Type B pancreatic cell (in vitro differentiated cells): ENCODE measurements at places on chromosomes 3 and 15. TPM values are rescaled to one million over a fixed set of nuclear protein-coding genes. Genes with fewer than 3 reads are reported as not detected.

Gene RPP14
- total RNA-seq = 22.1 and 23.3 TPM in 2 replicates

GRCh38 chr3:69605867-69606266, 133.4 kb upstream of the MITF start:
- no peaks in the 10 kb centered on the region for H3K4me1 ChIP-seq
- no peak overlapping the region for H3K27ac ChIP-seq
- H3K36me3 ChIP-seq = no peaks in the 10 kb centered on the region
- DNase-seq = no peak
- peaks cover 7% of the 10 kb centered on the region for H3K27me3 ChIP-seq

DNA sequence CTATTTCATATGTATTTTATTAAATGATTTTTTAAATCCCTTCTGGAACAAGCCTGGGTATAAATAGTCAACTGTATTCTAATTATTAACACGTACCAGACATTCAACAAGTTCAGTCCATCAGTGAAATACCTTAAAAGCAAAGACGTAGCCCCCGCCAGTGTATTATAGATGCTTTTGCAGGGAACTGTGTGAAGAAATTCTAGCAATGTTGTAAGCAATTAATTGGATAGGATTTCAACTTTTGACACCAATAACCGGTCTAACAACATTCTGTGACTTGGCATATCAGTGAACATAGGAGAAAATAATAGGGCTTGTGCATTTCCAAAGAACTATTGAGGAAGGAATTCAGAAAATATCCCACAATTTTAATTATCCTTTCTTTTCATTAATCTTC, 67.2 kb upstream of the TGFBR2 start:
- H3K27me3 ChIP-seq = no peaks in the 10 kb centered on the region
- no peak overlapping the region for H3K4me3 ChIP-seq
- DNase-seq = no peak
- H3K27ac ChIP-seq = peak overlapping the region; percentile 51

Gene ARHGEF3
- 20.9 and 32.6 TPM in 2 replicates for total RNA-seq

Gene RBPMS2
- total RNA-seq = 6.4 and 19.7 TPM in 2 replicates

DNA sequence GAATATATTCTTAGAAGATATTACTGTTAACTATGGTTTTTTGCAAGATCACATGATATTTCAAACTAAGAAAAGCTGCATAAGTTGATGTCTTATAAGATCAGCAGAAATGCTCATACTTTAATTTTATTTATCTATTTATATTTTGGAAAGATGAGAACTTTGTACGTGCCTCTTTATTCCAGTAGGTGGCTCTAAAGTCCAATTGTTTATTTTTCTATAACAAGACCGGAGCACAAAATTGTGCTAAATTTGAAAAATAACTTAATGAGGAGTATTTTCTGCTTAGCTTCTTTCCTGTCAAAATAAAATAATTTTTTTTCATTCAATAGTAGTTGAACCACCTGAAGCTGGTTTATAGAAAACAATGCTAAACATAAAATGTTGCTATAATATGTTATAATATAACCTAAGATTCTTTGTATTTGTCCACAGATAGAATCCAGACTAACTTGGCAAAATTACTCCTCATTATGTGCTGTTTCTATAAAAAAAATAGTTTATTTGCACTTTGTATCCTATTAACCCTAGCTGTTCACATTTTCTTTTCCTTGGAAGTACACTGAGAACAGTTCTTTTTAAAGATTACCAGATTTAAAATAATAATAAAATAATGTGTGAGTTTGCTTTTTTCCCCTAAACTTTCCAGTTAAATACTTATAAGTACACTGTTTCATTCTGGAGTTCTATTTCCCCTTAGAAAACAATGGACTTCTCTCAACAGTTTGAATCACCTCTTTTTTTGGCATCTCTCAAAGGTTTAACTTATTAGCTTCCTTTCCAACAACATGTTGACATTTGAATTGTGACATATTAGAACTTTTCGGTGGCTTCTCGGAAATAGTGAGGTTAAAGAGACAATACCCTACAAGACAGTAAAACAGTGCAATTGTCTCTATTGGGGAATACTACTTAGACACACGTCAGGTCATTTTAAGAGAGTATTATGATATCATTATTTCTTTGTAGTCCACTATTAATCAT, 530.0 kb downstream of the MECOM start:
- peaks cover 7% of the 10 kb centered on the region for H3K4me1 ChIP-seq
- DNase-seq = no peak
